Activated T-helper 17 cell treated with anti-CD3 and anti-CD28 coated beads, Interleukin-2, amount 50 U/mL, for 72 hours (primary cell): ENCODE measurements at places on chromosomes 16 and 17. TPM values are rescaled to one million over a fixed set of nuclear protein-coding genes. Genes with fewer than 3 reads are reported as not detected.

- ATAC-seq = no peak
These were observed 13.5 kb downstream of the ADORA2B start for GRCh38 chr17:15958484-15958854.

DNA sequence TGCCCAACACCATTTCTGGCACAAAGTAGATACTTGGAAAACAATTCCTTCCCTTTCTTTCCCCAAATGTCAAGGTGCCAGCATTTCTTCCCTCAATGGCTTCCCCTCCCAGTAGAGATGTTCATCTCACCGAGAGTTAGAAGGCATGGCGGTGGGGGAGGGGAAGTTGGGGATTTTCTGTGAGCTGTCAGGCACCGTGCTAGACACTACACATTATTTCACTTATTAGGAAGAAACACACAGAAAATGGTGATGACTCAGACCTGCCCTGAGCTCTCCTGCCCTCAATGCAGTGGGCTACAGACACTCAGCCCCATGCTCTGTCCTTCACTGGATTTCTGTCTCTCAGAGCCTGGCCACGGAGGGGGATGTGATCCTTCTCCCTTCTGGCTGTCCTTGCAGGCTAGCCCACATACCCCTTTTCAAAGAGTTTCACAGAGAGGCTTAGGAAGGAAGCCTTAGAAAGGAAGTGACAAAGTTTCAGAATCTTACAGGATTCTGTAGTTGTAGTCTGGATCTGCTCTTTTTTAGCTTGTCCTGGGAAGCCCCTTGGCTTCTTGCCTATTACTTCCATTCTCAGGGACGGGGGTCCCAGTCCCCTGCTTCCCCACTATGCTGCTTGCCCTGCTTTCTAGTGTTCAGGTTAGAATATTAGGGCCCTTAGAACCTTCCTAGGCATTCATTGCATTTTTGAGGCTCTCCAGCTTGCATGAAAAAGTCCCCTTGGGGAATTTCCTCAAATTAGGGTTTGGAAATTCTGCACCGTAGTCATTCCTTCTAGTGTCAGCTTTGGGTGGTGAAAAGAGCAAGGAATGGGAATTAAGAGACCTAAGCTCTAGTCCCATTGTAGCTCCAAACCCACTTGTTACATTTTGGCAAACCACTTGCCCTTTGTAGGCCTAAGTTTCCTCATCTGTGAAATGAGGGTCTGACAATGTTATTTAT is 12.2 kb upstream of the CCL5 start:
- ATAC-seq = peak; percentile 57

CES5A gene
- total RNA-seq = not detected

GRCh38 chr17:81550830-81551457 is 1.2 kb downstream of the FAAP100 start:
- ATAC-seq = no peak

- peak; percentile 22 for ATAC-seq
These were observed at the start of gene TBKBP1 for GRCh38 chr17:47693731-47694580. Gene TBKBP1 (plus strand): TSS chr17:47694161. CDS start chr17:47696113, 1,952 bp downstream.

GRCh38 chr16:14958970-14959369 is 15.9 kb upstream of the PDXDC1 start:
- no peak for ATAC-seq

DNA sequence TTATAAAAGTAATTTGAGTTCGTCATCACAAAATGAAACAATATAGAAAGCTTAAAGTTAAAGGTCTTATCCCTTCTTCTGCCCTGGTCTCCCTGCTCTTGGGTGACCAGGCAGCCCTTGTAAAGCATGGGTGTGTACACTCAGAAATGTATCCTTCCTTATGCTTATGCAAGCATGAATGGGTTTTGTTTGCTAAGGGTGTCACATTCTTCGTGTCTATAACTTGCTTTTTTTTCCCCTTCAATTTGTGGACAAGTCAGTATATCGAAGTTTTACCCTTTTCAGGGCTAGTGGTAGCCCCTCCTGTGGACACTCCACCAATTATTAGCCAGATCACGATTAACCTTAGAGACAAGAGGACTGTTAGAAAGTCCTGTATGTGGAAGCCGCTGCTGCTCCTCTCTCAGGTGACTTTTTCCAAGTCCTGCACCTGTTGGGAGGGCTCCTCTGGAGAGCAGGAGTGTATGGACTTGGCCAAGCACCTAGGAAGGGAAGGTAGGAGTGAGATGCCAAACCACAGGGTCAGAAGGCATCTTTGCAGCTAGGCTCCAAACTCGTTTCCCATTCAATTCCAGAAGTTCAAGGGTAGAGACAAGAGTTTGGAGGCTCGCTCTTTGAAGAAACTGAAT is 50.9 kb downstream of the LDHD start:
- ATAC-seq = no peak

GRCh38 chr17:63437287-63438091 is 8.6 kb downstream of the CYB561 start:
- ATAC-seq = no peak

DNA sequence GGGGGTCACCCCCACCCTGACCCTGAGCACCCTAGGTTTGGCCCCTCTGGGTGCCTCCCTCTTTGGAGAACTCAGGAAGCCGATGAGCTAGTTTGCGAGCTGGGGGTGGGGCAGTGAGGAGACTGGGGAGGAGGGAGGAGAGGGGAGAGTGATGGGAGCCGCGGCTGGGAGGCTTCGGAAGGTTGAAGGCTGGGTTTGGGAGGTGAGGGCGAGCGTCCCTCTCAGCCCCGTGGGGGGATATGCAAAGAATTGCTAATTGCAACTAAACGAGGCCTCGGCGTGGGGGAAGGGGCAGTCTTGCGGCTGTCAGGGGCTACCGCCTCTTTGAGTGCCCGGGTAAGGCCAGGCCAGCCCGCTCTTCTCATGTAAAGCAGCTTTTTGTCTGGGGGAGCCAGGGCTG is 17.6 kb upstream of the FZD2 start:
- ATAC-seq = no peak

DNA sequence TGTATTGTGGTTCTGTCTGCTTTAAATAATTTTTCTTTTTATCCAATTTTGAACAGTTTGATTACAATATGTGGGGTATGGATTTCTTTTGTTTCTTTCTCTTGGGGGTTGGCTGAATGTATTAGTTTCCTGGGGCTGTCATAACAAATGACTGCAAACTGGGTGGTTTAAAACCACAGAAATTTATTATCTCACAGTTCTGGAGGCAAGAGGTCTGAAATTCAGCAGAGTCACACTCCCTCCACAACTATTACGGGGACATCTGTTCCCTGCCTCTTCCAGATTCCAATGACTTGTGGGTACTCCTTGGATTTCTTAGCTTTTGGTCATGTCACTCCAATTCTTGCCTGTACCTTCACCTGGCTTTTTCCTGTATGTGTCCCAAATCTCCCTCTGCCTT is 23.7 kb downstream of the COX11 start:
- no peak for ATAC-seq

DNA sequence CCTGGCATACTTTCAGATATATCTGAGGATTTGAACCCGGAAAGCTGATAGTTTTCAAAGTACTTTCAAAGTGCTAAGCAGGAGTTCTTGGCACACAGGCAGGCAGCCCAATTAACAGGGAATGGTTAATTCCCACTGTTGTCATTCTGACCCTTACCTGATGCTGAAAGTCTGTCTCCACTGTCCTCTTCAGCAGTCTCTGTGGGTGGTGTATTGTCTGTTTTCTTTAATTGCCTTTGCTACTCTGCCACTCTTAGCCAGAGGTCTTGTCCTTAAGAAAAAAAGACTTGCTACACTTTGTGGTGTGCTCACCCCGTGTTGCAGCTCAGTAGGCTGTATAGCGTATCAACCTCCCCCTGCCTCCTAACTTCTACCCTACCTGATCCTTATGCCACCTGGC is 63.2 kb upstream of the SLC12A3 start:
- ATAC-seq = no peak

CDT1 gene
- total RNA-seq = 141 TPM

SOX15 gene
- not detected for total RNA-seq
